Bone marrow (tissue), 2 donors: ENCODE measurements at places on chromosomes 13 and 19.

GRCh38 chr19:45376045-45376724 is 5.8 kb upstream of the ERCC2 start:
- DNase-seq: no peak

GRCh38 chr19:2070436-2070827 is 19.4 kb upstream of the MKNK2 start:
- no peak for DNase-seq

DNA sequence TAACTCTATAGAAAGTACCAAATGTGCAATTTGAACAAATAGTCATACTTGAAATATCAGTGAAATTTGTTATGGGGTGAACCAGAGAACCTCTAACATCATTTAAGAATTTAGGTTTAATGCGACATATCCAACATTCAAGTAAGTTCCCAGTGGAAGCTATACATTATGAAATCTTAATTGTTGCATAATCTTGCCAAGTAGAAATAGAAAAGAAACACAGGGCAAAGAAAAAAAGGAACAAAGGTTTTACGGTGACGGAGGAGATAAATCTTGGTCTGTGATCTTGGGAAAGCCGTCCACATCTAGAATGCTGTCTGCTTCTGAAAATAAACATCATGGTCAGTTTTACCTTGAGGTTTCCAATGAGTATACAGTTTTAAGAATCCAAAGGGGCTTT is 445.7 kb downstream of the RFC3 start:
- DNase-seq: no peak

DNA sequence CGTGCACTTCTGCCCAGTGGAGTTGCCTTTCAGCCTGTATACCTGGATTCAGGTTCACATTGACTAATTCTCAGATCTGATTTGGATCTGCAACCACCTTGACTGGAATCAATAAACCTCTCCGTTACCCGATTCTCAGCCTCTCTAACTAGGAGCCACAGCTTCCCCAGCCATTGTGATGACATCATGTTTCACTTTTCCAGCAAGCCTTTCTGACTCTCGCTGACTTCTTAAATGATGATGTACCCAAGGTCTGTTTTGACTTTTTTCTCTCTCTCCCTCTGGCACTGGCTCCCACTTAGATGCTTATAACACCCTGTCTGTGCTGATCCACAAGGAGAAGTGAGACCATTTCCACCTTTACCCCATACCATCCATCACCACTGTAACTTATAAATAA is 13.5 kb upstream of the FAM124A start:
- no peak for DNase-seq

DNA sequence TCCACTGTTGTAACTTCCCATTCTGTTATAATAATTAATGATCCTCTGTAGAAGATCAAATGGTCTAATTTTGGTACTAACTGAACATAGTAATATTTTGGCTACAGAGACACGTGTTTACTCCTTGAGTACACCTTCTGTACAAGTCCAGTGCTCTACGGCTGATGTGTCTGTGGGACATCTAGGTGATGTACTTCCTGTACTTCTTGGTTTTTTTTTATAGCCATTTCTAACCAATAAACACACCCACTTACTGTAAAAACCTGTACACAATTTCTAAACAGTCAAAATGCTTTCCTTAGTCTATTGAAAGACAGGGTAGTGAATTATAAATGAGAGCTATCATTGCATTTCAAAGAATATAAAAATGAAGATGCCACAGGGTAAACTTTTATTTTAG is 118.7 kb downstream of the RNF17 start:
- no peak for DNase-seq

DNA sequence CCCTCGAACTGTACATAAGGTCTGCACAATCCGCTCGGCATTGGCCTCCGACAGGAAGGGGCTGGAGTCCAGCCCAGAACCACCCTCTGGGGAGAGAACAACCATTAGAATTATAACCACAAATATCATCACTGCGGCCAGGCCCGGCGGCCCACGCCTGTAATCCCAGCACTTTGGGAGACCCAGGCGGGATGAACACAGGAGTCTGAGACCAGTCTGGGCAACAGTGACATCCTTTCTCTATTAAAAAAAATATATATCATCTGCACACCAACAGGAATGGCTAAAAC is 11.4 kb downstream of the COQ8B start:
- DNase-seq: no peak

DNA sequence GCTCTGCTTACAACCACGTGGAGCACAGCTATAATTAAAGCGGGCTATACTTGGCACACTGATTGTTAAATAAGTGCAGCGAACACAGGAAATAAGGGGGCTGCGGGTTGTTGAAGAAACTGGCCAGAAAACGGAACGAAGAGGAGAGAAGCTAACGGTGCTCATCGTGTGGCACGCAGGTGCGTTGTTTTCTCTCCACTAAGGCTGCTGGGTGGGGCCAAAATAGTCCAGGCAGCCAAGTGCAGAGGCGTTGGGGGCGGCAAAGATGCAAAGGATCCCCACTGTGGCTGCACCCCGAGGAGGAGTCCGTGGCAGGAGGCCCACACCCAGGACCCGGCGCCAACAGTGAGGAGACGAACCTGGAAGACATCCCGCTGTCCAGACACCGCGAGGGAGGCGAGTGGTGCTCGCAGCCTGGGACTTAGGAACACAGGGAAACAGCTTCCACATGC is 8.1 kb upstream of the ARL11 start:
- DNase-seq: no peak
